Stimulated activated CD8-positive, alpha-beta memory T cell treated with anti-CD3 and anti-CD28 coated beads, Interleukin-7, amount 100 ng/mL, for 48 hours (primary cell): ENCODE measurements at places on chromosomes 11 and 22.

DNA sequence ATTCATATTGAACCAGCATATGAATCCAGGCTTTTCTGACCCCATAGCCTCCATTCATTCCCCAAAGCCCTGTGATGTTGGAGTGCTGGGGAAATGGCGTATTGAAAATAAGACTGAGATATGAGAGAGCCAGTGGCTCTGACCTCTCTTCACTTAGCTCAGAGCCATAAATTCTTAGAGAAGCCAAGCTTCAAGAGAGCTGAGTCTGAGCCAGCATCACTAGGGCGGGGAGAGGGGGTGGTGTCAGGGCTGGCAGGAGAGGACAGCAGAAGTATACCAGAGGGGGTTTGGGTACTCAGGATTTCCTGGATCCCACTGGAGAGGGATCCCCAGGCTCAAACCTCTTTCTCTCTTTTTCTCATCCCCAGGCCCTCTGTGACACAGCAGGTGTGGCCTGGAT, 16.7 kb upstream of the MOGAT2 start:
- DNase-seq = no peak

DNA sequence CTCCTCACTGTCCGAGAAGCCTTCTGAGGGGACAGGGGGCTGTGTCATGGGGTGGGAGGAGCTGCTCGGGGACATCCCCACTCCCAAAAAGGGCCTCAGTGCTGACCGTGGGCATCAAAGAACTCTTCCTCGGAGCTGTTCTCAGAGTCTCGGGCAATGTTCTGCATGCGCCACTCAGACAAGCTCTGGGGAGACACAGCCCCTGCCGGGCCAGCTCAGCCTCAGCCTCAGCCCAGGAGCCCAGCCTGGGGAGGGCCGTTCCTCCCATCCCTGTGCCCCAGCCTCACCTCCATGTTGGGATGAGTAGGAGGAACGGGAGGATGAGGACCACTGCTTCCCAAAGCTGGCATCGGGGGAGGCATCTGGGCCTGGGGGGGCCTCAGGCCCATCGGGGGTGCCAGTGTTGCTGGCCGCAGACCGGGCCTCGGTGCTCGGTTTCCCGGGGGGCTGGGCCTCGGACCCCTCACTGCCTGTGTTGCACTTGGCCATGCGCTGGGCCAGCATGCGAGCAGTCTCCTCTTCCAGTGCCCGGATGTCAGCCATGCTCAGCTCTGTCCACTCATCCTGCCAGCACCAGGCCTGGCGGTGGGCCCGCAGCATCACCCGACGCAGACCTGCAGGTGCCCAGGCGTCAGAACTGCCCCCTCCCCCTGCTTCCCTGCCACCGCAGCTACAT, 5.2 kb downstream of the PITPNM1 start:
- no peak for DNase-seq

DNA sequence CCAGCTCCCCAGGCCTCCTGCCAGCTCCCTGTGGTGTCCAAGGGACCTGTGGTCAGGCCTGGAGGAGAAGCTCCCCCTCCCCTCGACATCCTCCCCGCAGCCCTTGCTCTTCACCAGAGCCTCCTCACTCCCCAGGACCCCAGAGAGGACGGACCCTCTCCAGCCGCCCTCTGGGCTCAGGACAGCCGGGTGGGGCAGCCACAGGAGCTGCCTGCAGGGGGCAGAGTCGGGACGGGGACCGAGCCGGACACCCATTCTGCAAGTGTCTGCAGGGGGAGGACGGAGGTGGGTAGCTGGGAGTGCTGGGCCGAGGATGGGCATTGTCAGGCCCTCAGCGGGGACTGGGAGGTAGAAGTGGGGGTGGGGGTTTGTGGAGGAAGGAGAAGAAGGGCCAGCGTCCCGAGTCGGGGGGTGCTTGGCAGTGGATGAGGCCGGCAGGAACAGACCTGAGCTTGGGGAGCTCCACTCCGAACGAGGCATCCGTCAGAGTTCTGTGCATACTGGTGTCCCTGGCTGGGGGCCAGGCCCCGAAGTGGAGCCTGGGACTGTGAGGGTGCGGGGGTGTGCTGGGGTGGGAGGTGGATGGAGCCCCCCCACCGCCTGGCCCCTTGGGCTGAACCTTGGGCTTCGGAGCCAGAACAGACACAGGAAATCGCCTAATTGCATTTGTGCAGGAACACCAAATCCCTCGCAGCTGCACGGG, 15.2 kb downstream of the PRR33 start:
- no peak for DNase-seq

GRCh38 chr11:66287211-66287888, 1.6 kb downstream of the YIF1A start:
- DNase-seq = no peak

DNA sequence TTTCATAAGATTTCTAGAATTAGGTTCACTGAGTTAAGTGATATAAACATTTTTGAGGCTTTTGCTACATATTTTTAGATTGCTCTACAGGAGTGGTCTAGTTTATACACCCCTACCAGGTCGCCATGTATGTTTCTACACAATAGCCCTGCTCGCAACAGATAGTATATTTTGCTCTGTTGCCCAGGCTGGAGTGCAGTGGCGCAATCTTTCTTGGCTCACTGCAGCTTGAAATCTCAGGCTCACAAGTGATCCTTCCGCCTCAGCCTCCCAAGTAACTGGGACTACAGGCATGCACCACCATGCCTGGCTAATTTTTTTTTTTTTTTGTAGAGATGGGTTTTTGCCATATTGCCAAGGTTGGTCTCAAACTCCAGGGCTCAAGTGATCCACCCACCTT, 10.4 kb downstream of the ZNRF3 start:
- no peak for DNase-seq

DNA sequence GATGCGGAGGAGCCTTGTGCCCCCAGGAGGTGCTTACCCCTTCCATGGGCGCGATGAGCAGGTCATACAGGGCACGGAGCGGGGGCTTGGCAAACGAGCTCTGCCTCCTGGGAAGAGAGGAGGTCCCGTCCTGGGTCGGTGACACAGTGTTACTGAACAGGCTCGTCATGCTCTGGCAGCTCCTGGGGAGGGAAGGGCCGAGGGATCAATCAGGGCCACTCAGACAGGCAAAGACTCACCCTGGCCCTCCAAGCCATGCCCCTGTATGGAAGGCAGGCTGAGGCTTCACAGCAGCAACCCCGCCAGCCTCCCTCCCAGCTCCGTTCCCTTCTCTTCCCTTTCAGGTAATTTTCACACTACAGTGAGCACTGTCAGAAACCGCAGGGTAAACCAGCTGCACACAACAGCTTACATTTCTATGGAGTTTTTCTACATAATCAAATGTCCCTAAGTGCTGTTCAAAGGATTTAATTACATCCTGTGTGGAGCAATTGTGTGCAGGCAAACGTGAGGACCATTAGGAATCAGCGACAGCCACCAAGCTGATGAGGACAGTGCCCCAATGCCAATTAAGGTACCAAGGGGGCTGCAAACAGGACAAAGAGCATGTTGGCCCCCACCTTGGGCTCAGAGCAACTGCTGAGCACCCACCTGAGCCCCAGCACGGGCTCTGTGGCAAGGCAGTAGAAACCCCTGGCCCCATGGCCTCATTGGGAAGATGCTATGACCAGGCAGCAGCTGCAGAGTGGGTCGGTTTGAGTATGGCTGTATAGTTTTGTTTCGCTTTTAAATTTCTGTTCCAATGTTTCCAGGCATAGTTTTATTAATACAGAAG, 95.4 kb upstream of the PITPNB start:
- no peak for DNase-seq

- no peak for DNase-seq
Observed at GRCh38 chr22:31952472-31952871, 8.1 kb downstream of the YWHAH start.

- DNase-seq = no peak
Observed at GRCh38 chr22:43423046-43423445, 11.2 kb downstream of the MPPED1 start.

DNA sequence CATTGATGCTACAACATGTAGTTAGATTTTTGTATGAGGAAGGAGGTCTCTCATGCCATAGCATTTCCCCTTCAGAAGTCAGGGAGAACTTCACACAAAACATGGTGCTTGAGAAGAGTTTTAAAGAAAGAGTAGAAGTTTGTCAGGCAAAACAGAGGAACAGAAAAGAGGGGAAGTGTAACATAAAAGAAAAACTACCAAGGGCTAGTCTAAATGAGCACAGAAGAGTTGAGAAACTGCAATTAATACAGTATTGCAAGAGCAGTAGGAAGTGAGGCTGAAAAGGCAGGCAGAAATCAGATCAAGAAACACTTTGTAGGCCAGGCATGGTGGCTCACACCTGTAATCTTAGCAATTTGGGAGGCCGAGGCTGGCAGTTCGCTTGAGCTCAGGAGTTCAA, 61.0 kb downstream of the FAM168A start:
- DNase-seq = no peak

GRCh38 chr11:108895579-108896480, 231.0 kb downstream of the DDX10 start:
- DNase-seq = no peak

DNA sequence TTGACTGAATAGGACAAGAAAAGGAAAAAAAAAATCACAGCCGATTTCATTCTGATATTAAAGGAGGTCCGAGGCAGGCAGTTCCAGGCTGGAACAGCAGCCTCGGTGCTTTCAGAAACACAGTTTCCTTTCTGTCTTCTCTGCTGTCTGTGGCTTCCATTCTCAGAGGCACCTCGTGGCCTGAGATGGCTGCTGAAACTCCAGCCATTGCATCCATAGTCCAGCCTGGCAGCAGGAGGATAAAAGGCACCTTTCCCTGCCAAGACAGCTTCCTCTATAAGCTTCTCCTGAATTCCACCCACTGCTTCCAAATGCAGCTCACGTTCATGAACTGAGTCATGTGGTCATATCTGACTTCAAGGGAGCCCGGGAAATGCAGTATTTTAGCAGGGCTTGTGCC, 390.5 kb downstream of the TBC1D22A start:
- DNase-seq = no peak
